Astrocyte of the cerebellum (primary cell): ENCODE measurements at places on chromosomes 6 and 20.

- DNase-seq: no peak
These were observed 190.4 kb upstream of the MCHR2 start for GRCh38 chr6:100184473-100184872.

DNA sequence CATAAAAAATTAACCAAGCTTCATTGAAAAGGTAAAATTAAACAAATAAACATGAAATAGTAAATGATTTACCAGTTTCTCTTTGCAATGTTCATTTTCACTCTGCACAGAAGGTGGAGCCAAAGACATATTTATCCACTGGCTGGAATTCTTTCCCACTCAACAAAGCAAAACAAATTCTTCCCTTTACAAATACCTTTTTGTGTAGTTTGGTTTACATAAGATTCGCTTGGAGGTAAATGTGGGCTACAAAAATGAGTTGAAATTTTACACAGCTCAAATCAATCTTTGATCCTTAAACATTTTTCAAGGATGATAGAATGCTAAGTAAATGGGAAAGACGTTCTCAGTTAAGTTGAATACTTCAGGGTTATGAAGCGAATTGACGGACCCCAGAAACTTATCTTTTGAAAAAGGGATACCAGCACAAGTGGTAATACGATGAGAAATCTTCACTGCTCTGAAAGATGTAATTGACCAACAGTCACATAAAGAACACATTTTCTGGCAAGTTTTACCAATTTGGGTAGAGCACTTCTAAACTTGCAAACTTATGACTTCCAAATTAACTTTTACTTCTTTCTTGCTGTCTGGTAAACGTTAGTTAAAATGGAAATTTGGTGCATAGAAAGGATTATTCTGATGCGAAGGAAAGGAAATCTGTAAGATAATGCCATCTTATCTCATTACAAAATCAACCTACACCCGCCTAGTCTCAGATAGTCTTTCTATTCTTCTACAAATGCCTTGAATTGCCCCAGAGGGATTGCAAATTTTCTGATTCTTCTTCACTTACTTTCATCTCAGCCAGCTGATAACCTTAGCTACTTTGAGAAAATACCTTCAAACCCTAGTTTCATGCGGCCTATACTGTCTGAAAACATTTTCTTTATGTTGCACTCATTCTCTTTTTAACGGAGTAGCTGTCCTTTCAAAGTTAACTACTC is 4.7 kb upstream of the GJA1 start:
- no peak for DNase-seq

DNA sequence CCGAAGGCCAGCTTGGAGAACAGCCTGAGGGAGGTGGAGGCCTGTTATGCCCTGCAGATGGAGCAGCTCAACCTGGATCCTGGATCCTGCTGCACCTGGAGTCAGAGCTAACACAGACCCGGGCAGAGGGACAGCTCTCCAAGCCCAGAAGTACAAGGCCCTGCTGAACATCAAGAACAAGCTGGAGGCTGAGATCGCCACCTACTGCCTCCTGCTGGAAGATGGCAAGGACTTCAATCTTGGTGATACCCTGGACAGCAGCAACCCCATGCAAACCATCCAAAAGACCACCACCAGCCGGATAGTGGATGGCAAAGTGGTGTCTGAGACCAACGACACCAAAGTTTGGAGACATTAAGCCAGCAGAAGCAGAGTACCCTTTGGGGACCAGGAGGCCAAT is 223.5 kb upstream of the ID4 start:
- no peak for DNase-seq

- DNase-seq: no peak
These were observed 616.9 kb upstream of the MAN1A1 start for GRCh38 chr6:119966484-119966883.
